Right ventricle myocardium superior (tissue), 1 donor: ENCODE measurements at places on chromosomes 4 and X. TPM values are rescaled to one million over a fixed set of nuclear protein-coding genes. Genes with fewer than 3 reads are reported as not detected.

- no peak for DNase-seq
Observed at GRCh38 chrX:24648495-24648894, 1.3 kb upstream of the PCYT1B start.

DNA sequence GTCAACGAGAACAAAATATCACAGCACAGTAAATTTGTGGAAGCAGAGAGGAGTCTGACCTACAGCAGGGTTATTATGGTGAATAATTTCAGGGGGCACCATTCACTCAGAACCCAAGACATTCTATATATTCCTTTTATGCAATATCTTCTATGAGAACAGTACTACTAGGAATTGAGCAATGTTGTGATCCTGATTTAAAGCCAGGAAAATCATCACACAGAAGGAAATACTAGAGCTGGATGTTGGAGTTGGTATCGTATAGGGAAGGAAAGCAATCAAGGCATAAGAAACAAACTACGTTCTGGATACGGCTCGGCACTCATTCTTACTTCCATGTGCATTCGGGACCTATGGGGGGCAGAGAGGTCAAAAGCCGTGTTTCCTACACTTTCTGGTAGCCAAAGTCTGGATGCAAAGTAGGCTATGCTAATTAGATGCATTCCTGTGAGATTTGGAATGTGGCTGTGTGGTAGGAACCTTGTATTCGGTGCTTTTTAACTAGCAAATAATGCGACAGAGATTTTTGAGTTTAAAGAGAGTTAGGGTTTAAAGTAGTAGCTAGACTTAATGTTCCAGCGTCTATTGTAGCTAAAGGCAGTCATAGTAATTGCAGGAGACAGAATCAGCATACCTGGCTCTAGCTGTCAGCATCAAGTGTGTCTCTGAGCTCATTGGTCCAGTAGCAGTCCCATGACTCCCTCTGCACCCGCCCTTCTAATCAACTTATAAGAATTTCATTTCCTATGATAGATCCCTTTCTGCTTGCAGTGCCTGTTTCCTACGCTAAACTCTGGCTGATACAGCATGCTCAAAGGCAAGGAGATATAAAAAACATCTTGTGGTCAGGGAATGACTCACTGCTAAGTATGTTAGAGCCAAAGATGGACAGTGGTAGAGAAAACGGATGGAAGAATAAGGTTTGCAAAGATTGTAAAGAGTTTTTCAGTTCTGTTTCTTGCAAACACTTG is 43.3 kb upstream of the PDGFC start:
- DNase-seq: no peak

Gene PCDH19
- total RNA-seq: 0.32 TPM

Gene BEX5
- total RNA-seq: 0.97 TPM

Gene WNK3
- 0.89 TPM for total RNA-seq
